ENCODE measurements at places on chromosomes 2 and 18.

DNA sequence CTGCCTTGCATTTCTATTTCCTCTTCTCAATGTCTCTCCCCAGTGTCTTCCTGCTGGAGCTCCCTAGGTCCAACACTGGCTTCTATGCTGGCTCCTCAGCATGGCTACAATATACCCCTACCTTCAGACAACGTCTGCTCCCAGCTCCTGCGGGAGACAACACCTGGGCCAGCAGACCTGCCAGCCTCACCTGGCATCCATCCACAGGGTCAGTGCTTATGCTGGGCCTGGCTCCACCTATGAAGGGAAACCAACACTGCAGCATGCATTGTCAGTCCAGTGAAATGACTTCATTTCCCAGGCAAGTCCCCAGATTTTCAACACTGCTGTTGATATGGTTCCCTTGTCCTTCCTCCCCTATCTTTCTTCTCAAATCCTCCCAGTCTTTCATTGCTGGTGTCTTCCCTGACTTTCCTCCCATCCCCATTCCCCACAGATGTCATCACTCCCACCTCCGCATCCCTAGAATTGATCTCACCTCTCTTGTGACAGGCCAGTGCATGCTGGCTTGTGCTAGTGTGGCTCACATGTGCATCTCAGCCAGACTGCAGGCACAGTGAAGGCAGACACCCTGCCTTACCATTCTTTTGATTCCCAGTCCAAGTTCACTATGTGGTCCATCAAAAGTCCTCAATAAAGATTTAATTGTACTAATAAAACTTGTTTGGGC, 98.0 kb downstream of the MYO5B start:
- no peak for DNase-seq

DNA sequence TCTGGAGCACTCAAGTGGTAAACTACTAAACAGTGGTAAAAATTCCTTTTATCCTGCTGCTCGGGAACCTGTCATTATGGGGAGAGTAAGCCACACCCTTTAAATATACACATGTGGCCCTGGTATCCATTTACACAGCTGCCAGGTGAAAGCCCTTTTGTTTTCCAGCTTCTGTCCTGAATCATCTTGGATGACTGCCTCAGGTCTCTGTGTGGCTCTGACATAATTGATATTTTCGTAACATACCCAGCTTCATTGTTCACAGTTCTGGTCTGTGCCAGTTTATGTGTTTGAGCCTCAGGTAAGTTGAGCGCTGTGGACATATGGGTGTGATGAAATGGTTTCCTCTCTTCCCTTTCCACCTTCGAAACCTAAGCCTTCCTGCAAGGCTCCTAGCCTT, 15.7 kb upstream of the TTC39C start:
- DNase-seq: no peak

DNA sequence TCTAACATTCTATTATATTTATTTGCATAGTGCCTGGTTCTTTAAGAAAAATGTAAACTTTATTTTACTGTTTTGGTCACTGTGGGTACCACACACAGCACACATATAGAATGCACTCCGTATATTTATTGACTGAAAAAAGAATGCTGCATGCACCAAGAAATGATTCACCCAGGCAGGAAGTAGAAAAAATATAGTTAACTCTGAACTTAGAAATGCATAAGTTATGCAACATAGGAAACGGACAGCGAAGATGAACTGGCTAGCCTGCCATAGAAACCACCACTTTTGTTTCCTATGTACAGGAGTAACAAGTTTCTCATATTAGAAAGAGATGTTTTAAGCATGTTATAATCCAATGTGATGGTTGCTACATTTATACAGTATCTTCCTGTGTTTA, 635.8 kb downstream of the DSC3 start:
- DNase-seq: no peak

DNA sequence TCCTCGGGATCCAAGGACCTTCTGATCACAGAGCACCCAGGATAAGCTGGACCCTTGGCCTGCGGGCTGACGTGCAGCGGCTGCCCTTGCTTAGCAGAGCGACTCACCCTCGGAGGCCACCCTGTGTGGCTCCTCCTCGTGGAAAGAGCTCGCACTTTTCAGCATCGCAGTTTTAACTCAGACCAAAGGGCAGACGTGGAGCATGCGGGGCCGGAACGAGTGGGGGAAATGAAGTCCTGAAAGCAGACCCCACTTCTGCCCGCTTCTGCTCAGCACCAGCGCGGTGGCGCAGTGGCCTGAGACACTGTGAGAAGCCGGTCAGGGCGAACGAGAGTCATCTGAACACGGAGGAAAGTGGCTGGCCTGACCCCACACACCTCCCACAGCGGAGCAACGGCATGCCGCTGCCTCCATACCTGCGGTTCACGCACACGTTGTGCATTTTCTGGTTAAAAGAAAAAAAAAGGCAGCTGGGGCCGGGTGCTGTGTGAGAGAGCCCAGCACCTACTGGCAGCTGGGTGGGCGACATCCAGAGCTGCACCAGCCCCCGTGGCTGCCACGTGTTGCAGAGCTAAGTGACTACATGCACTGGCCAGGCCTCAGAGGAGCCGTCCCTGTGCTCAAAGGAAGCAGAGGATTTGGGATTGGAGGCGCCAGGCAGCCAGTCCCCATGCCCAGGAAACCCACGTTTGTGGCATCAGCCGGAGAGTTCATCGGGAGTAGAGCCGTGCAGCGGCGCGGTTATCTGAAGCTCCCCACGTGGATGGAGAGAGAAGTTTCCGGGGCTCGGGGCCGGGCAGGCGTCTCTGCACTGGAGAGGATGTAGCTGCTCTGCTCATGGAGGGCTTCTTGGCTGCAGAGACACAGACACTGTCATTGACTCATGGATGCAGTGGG, 89.7 kb downstream of the USP40 start:
- no peak for DNase-seq

DNA sequence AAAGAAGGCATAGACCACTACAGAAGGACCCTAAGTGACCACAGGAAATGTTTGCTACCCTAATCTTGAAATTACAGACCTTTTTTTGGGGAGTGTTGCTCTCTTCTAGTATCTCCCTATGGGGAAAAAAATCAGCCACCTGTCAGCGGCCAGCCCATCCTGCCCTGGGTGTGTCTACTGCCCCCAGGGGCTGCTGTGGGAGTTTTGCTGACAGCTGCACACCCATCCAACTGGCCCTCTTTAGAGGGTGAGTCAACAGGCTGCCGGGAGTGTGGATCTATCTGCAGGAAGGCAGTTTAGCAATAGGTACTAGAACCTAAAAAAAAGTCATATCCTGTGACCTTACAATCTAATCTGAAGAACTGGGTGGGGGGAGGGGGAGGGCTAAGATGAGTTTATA, 796 bp upstream of the DYSF start:
- peak; percentile 16 for DNase-seq

DNA sequence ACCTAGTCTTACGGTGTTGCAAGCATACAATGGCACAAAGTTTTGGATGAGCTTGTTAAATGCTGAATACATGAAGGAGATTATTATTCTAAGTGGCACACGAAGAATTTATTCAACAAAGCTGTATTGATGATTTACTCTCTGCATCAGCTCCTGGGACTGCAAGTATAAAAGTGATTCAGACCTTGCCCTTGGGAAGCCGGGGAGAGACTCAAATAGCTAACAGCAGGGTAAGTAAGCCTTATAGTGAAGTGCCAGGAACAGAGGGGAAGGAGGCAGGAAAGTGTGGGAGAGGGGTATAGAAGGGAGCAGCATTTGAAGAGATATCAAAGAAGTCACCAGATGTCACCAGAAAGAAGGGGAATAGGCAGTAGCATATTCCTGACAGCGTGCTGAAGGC, 115.4 kb downstream of the MCFD2 start:
- DNase-seq: no peak

- DNase-seq: no peak
Observed at GRCh38 chr2:15010346-15010745, 377.8 kb downstream of the LRATD1 start.

GRCh38 chr18:59876310-59876626, 23.5 kb upstream of the PMAIP1 start:
- DNase-seq: no peak

DNA sequence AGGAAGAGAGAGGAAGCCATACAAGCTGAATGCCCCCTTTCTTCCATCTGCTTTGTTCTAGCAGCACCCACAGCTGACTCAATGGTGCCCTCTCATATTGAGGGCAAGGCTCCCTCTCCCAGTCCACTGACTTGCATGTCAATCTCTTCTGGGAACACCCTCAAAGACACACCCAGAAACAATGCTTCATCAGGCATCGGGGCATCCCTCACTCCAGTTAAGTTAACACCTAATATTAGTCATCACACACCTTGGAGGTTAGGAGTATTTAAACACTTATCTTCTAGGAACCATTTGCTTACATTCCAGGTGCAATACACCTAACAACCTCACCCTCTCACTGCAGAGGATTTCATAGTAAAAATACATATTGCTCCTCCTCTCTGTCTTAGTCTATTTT, 993.5 kb upstream of the DDX18 start:
- no peak for DNase-seq

DNA sequence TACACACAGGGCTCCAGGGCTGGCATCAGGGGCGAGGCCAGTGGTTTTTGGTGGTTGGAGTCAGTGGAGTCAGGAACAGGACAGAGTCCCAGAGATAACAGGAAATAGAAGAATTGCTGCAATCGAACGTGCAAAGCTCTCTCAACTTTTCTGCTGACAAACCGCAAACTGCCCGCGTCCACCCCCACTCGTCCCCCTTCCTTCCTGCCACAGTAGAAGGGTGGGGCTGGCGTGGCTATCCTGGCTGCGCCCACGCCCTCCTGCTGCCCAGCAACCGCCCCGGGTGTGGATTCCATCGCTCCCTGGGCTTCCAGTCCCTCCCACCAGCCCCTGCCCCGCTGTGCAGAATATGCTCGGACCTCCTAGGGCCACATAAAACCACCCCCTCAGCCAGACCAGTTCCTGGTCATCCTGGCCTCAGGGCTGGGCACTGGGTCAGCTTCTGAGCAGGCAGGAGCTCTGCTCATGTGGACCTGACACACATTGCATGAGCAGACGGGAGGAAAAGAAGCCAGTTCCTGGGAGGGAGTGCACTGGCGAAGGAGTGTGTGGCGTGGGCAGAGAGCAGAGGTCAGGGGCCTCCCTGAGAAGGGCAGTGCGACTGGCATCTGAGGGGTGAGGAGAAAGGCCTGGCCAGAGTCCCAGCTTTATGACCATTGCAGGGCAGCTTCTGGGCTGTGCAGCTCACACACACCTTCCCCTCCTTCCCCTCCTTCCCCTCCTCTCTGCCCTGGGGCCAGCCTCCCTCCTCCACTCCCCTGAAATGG, 85.4 kb upstream of the ATG16L1 start:
- no peak for DNase-seq

DNA sequence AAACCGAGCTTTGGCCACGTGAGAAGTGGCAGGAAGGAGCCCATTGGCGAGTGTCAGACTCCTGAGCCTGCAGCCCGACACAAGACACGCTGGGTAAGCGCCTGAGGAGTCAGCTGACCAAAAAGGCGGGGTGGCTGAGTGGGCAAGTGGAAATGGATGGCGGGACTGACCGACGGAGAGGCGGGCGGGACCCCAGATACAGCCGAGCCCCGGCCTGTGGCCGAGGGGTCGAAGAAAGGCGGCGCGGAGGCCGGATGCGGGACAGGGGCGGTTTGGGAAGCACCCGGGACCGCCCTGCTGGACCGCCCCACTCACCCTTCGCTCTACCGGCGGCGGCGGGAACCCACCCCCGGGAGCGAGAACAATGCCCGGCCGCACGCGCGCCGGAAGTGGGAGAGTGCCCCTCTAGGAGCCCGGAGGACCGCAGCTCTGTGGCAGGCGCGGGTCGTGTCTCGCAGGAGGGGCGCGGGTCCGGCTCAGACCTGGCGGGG, 22.8 kb downstream of the ZSCAN30 start:
- DNase-seq: peak; percentile 52

- DNase-seq: no peak
Observed at GRCh38 chr2:217790681-217791392, 212.0 kb downstream of the TNS1 start.

DNA sequence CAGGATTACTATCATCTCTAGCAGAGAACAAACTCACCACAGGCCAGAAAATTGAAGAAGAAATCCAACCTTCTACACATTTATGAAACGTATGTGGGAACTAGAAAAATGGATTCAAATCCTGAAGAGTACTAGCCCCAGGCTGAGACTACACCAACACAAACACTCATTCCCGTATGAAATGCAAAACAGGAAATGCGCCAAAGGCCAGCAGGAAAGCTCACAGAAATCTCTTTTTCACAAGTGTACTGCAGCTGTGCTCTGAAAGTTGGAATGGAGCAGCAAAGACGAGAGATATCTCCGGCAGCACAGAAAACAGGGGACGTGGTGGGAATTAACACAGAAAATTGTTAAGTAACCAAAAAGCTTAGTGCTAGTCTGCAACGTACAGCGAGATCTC, 913.5 kb downstream of the TDRD15 start:
- DNase-seq: no peak

DNA sequence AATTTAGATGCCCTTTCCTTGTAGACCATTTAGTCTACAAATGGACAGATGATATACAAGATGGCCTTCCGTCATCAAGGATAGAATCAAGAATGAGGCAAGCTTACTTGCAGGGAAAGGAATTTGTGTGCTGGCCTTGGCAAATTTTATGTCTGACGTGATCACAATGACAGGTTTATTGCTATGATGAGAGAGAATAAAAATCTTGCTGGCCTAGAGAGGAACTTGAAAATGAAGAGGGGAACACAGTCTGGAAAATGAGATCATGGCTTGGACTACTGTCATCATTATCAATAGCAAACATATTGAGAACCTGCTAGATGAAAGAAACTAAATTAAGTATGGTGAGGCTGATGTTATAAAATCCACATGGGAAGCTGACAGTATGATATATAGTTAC, 66.0 kb downstream of the CSRNP3 start:
- no peak for DNase-seq

DNA sequence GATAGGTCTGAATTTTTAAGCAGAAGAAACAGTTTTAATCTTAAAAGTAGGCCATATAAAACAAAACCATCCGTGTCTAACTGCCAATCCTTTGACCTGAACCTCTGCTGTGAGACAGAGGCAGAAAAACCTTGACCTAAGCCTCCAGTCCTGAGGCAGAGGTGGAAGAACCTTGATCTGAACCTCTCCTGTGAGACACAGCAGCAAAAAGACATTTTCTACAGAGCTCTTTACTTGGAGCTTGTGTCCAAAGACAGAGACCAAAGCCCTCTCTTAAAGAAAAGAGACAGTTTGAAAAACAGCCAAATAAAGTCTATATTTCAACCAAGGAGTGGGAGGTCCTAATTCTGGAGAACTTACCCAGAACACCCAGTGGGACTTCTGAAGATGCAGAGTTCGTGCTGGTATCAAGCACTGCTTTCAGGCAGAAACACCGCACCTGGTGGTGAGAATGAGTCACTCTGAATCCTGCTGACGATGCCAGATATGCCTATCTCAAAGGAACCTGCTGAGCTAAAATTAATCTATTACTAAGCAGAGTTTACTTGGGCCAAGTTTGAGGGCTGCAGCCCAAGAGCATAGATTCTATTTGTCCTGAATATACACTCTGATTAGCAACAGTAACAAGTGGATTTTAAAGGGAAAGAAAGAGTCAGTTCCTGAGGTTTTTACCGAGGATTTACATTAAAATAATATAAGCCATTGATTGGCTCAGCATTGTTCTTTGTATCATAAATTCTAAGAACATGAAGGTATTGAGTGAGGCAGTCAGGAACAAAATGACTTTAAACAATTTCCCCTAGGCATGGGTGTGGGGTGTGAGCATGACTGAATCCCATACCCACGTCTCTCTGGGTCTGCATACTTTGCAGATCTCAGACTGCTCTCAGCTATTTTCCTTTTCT, 806.4 kb downstream of the TRIB2 start:
- no peak for DNase-seq

GRCh38 chr2:111121028-111121827, 514 bp downstream of the BCL2L11 start:
- DNase-seq: peak; percentile 35

Measured in stimulated activated CD4-positive, alpha-beta T cell treated with anti-CD3 and anti-CD28 coated beads, TNF-alpha, amount 100 ng/mL, for 24 hours (primary cell).